AG04450 (cell line): ENCODE measurements at places on chromosomes 13 and 19.

DNA sequence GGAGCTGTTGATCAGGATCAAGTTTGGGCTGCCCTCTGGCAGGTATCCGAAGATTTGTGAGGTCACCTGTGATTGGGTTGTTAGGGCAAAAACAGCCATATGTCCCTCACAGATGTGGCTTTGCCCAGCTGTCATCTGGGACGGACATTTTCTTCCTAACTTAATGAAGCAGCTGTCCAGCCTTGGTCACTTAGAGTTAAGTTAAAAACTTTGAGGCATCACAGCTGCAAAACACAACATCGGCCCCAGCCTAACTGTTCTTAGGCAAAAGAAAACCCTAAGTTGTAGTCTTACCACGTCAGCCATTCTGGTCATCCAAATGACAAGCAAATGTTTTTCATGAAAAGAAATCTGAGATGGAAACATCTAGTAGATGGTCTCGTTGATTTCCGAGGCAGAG lies 318.4 kb downstream of the DCLK1 start:
- DNase-seq: no peak

DNA sequence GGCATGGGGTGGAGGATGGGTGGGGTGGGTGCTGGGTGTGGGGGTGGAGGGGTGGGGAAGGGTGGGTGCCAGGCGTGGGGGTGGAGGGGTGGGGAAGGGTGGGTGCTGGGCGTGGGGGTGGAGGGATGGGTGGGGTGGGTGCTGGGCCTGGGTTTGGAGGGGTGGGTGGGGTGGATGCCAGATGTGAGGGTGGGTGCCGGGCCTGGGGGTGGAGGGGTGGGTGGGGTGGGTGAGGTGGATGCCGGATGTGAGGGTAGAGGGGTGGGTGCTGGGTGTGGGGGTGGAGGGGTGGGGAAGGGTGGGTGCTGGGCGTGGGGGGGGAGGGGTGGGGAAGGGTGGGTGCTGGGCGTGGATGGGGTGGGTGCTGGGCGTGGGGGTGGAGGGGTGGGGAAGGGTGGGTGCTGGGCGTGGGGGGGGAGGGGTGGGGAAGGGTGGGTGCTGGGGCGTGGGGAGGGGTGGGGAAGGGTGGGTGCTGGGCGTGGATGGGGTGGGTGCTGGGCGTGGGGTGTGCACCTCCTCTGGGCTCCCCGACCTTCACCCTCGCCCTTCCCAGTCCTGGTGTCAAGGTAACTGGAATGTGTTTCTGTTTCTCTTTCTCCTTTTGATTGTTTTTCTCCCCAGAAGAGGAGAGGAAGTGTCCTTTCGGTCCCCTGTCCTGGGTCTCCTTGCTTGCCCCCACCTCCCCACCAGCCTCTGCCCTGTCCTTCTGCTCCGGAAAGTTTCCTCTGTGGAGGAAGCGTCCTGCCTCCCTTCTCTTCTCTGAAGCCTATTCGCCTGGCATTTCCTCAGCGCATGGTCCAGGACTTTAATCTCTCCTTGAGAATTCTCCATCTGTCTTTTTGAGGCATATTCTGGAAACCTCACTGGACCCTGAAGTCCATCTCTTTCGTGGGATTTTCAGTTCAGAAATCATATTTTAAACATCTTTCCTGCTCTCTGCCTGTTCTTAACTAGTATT lies 22.9 kb upstream of the CFAP97D2 start:
- DNase-seq: no peak

- no peak for DNase-seq
These were observed 633.9 kb upstream of the MIR17HG start for GRCh38 chr13:90713441-90714133.

- no peak for DNase-seq
These were observed 34.3 kb downstream of the NAA16 start for GRCh38 chr13:41345165-41345913.

- no peak for DNase-seq
These were observed 41.4 kb upstream of the OBI1 start for GRCh38 chr13:78700121-78700910.

DNA sequence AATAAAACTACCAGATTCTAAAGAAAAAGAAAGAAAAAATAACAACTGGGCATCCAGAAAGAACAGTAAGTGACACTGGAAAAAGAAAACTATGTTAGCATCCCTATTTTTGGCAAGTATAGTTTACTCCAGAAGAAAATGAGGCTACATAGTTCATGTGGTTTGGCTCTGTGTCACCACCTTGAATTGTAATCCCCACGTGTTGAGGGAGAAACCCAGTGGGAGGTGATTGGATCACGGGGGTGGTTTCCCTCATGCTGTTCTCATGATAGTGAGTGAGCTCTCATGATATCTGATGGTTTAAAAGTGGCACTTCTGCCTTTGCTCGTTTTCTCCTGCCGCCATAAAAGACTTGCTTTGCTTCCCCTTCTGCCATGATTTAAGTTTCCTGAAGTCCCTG lies 76.9 kb downstream of the ITGBL1 start:
- DNase-seq: peak; percentile 39

DNA sequence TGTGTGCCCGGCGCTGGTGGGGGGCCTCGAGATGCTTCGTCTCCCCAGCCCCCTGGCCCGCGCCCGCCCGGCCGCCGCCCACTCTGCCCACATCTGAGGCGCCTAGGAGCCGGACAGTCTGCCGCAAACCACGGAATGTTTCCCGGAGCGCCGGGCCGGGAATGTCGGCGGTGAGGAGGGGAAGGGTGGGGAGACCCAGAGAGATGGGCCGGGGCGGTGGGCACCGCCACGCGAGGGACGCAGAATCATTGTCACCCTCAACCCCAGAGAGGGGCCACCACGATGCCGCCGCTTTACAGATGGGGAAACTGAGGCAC lies 46.1 kb upstream of the NFIC start:
- DNase-seq: no peak

- no peak for DNase-seq
These were observed 491.2 kb downstream of the COG6 start for GRCh38 chr13:40146611-40147117.

GRCh38 chr19:34766386-34766785 lies 6.6 kb downstream of the ZNF599 start:
- DNase-seq: no peak

GRCh38 chr19:2254064-2254872 lies 1.9 kb downstream of the JSRP1 start:
- no peak for DNase-seq

DNA sequence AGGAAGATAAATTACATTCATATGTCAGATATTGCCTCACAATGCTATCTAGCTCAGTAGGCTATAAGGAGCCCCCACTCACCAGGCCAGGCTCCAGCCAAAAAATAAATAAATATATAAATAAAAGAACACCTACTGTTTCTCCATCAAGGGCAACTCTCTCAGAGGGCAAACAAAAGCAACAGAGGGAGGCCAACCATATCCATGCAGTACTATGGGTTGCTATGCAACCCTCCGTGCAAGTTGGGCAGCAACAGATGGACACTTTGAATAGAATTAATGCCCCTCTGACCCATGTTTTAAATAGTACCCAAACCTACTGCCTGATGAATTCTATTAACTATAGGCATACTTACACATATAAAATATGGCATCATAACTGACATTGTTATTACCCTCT lies 279.8 kb upstream of the EDNRB start:
- DNase-seq: no peak

- no peak for DNase-seq
These were observed 270.6 kb downstream of the GPC5 start for GRCh38 chr13:91668866-91669495.

DNA sequence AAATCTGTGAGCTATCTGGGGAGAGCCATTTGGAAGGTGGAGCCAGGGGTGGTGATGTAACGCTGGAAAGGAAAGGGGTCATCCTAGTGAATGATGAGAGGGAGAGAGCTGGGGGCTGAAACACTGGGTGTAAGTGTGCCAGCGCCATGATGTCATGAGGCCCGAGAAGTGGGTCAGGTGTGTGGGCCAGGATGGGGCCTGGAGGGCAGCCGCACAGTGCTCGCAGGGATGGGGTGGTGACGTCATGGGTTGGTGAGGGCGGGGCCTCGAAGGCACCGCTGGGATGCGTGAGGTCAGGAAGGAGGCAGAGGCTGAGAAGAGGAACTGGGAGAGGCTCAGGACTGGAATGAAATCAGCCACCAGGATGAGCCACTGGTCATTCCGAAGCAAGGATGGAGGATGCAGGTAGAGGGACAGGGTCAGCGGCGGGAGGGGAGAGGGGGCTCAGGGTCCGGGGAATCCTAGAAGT lies 4.4 kb downstream of the CCDC61 start:
- DNase-seq: no peak

- no peak for DNase-seq
These were observed 86.8 kb upstream of the PEG3 start for GRCh38 chr19:56927294-56927693.

GRCh38 chr19:47471733-47472457 lies at the start of gene SLC8A2:
Gene SLC8A2, minus strand, starts transcription at chr19:47471893. Its CDS starts 5,490 bp downstream, at chr19:47466403.
- DNase-seq: peak; percentile 54

- DNase-seq: no peak
These were observed 99.4 kb upstream of the SOX21 start for GRCh38 chr13:94811753-94812152.

GRCh38 chr13:90710164-90710759 lies 637.2 kb upstream of the MIR17HG start:
- DNase-seq: no peak

GRCh38 chr19:39740395-39740794 lies 2.6 kb upstream of the CLC start:
- no peak for DNase-seq

DNA sequence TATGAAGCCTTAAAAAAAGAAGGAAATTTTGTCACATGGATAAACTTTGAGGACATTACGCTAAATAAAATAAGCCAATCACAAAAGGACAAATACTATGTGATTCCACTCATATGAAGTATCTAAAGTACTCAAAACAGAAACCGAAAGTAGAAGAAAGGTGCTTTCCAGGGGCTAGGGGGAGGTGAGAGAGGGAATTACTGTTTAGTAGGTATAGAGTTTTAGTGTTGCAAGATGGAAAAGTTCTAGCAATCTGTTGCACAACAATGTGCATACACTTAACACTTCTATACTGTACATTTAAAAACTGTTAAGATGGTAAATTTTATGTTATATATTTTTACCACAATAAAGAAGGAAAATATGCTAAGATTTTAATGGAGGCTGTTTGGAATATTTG lies 83.0 kb downstream of the POLR1D start:
- DNase-seq: no peak

DNA sequence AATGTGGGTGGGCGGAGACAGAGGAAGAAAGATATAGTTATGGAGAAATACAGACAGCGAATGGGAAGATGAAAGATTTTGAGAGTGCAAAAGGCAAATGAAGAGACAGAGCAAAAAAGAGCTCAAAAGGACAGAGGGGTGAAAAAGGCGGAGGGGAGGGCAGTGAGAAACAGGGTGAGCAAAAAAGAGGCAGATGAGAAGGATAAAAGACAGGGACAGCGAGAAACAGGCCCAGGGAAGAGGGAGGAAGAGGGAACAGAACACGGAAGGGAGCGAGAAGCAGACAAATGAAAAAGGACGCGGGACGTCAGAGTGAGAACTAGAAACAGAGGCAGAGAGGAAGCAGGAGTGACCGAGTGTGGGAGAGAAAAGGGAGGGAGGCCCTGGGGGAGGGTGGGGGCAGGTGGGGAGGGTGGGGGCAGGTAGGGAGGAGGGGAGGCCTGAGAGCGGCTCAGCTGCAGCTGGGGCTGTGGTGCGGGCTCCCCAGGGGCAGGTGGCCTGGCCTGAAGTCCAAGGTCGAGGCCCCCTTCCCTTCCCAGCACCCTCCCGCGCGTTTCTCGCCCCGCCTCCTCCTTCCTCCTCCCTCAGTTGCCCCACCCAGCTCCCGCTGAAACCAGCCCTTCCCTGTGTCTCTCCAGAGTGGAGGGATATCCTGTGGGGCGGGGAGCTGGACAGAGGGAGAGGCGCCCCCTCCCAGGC lies 2.9 kb downstream of the KLK1 start:
- no peak for DNase-seq

GRCh38 chr19:50488389-50489194 lies 11.9 kb upstream of the GARIN5A start:
- no peak for DNase-seq

DNA sequence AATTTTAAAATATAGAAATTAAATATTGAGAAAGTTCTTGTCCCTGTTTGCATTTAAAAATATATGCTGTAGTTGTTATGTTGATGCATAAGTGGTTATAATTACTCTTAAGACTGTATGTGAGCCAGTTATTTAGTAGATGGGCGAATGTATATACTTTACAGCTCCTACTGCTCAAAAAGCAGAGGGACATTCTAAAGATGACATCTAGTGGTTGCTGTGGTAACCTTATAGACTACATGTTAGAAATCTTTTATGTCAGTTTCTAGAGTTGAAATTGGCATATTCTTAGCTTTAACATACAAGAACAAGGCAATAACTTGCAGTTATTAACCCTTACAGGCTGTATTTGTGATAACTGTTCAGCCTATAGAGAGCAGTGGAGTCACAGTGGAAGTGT lies 160.5 kb downstream of the OLFM4 start:
- DNase-seq: no peak

DNA sequence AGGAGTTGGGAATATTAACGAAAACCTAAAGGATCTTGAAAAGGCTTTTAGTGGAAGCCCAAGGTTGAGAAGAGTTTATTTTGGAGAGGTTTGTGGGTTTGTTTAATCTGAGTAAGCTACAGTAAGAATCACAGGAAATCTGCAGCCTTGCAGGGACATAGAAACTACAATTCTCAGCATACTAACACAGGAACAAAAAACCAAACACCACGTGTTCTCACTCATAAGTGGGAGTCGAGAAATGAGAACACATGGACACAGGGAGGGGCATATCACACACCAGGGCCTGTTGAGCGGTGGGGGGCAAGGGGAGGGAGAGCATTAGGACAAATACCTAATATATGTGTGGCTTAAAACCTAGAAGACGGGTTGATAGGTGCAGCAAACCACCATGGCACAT lies 8.7 kb upstream of the SIAH3 start:
- DNase-seq: no peak

DNA sequence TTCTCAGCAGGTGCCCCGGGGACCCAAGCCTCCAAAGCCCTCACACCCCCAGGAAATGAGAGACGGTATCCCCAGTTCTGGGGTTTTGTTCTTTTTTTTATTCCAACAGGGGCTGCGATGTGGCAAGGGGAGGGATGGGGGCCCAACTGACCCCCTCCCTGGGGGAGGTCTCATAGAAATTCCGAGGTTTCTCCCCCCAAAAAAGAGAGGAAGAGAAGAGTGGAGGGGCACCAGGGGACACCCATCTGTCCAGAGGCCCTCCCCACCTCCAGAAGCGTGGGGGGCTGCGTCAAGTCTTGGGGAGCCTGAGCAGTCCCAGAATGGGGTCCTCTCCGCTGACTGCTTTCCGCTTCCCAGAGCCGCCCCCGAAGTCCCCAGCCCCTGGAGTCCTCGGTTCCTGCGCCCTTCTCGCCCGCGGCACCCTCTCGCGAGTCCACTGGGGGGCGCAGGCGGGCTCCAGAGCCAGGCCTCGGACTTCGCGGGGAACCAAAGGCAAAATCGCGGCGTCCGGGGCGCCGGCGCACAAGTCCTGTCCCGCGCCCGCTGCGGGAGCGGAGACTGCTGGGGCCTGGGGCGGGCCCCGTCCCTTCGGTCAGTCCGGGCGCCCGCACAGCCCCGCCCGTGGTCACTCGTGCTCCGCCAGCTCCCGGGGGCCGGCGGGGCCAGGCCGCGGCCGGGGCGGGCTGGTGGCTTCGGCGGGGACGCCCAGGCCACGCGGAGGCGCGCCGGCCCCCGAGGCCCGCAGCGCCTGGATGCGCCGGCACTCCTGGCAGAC lies 4.4 kb upstream of the ATP1A3 start:
- DNase-seq: no peak
